ENCODE measurements at places on chromosomes 11 and 22.
A peak's percentile ranks its signal among the peaks of the same experiment; 100 is the strongest.

DNA sequence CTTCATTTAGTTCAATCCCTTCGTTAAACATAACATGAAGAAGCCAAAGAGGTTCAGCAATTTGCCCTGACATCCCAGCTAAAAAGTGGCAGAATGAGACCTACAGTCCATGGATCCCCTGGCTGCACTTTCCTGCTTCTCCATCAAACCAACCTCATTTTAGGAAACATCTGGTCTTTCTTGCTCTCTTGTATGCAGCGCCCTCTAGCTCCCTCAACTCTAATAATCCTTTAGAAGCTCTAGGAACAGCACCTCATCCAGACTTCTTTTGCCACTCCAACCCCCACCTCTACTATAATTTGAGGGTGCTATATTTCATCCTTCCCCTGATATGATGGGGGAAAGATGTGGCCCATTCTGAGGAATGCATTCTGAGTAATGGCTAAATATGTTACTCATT, 7.4 kb downstream of the CNTF start:
- peak; percentile 18 for DNase-seq

- no peak for DNase-seq
These were observed 76.2 kb upstream of the ARHGAP32 start for GRCh38 chr11:129268371-129268770.

- DNase-seq = no peak
These were observed 17.2 kb upstream of the UVRAG start for GRCh38 chr11:75797792-75798191.

DNA sequence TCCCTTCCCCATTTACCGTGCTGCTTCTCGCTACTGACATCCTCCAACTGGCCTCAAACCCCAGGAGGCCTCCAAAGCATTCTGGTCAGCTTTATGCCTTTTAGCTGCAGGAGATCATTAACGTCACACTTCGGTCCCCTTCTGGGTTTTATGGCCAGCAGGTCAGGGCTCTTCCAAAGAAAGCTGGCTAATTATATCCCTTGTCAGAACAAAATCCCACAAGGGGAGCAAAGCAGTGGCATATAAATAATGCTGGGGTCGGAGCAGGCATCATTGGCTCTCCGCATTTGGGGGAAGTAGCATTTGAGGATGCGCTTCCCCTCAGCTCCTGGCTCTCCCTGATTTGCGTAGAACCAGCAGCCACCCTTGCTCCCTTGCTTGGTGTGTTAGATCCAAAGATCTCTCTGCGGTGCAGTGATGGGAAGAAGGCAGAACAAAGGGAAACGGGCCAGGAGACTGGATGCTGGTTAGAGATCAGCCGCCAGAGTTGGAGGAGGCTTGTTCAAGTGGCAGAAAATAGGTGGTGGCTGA, 117.4 kb downstream of the DBX1 start:
- DNase-seq = no peak

All from CD4-positive, alpha-beta memory T cell (primary cell).